Stomach (tissue), 19 donors: ENCODE measurements at places on chromosomes 4 and X. TPM values are rescaled to one million over a fixed set of nuclear protein-coding genes. Genes with fewer than 3 reads are reported as not detected.

CCNA2 gene
- polyA plus RNA-seq: 4.8 TPM

SYNPO2 gene
- polyA plus RNA-seq: 83.4 TPM

CC2D2A gene
- polyA plus RNA-seq: 12.7 TPM

CXXC4 gene
- polyA plus RNA-seq: 0.92 TPM

NAA11 gene
- not detected for polyA plus RNA-seq

TMSB15C gene
- 0.76 TPM for polyA plus RNA-seq
